ENCODE measurements at places on chromosomes 5 and 9.

DNA sequence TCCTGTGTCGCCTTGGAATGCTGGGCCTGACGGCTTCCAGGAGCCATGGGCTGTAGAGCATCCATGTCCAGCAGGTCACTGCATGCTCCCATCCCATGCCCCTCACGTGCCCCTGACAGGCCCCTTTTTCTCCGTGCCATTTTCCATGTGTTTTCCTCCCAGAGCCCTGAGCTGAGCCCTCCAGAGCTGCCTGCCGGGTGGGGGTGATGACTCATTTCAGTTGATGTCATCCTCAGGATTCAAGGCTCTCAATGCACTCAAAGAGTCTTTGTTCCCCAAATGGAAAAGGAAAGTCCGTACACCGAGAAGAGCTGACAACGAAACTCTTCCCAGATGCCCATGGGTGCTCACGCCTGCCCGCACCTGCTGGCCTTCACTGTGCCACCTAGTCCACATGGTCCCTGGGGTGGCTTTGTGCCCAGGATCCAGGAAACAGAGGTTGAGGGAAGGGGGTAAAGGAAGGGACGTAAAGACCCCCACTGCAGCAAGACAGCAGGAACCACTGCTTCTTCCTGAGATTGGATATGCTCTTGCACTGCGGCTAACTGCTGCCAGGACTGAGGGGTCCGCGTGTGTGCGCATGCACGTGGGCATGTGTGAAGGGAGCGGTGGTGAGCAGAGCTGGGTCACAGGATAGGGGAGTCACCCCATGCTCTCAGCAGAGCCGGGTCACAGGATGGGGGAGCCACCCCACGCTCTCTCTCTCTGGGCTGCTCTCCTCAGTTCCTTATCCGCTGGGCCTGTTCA lies 27.6 kb downstream of the COL15A1 start:
- DNase-seq = no peak

DNA sequence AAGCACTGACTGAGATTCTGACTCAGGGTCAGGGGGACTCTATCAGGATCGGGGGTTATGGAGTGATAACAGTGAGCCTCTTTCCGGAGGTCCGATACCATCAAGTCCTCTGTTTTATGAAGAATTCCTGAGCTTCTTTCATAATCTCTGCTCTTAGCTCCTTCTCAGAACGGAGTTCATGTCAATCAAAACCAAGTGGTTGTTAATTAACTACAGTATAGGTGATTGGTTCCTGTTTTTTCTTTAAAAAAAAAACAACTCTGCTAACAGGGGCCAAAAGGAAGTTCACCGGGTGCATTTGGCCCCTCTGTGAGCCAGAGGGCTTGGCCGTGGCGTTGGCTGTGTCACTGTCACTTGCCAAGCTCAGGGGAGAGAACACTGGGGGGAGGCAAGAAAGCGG lies 4.0 kb downstream of the GFI1B start:
- no peak for DNase-seq

DNA sequence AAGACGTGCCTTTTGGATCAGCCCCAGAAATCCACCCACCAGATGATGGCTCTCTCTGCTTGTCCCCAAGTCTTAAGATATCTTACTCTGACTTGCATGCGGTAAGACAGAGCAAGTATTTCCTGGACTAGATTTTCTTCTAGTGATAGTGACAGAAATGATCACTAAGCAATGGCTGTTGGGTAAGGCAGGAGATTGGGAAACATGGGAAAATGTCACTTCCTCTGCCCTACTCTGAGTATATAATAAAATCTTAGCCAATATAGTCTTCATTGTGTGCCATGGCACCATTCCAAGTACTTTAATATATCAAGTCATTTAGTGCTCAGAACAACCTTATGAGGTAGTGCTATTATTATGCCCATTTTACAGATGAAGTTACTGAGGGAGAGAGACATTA lies 31.0 kb upstream of the GNA14 start:
- no peak for DNase-seq

- no peak for DNase-seq
Observed at GRCh38 chr5:15366676-15367391, 133.1 kb upstream of the FBXL7 start.

DNA sequence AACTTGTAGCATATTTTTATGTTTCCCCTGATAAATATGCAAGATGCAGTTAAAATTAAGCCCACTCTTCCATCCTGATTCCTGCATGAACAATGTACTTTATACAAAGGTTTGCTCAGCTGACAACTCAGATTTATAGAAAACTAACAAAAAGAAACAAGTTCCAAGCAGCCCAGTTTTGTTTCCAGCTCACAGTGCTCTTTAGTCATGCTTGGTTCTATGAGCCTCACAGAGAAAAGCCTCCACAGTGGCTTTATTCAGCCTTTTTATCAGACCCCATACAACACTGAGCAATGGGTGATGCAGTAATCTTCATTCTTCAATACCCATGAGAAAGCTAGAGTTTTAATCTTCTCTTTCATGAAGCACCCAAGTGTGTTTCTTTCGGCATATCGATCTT lies 329.6 kb downstream of the SLCO4C1 start:
- no peak for DNase-seq

- DNase-seq = no peak
Observed at GRCh38 chr9:115116421-115117284, 1.3 kb downstream of the TNC start.

DNA sequence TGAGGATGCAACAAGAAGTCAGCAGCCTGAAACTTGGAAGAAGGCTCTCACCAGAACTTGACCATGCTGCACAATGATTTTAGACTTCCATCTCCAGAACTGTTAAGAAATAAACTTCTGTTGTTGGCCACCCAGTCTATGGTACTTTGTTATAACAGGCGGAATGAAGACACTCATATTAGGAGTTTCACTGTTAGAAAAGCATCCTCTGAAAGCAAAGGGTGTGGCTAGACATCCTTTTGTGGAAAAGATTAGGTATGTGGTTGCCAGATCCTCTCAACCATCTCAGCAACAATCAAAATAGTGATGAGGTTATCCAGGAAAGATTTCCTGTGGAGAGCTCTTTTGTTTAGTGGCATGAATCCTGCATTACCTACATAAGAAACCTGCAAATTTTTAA lies 20.7 kb downstream of the ITGA2 start:
- no peak for DNase-seq

DNA sequence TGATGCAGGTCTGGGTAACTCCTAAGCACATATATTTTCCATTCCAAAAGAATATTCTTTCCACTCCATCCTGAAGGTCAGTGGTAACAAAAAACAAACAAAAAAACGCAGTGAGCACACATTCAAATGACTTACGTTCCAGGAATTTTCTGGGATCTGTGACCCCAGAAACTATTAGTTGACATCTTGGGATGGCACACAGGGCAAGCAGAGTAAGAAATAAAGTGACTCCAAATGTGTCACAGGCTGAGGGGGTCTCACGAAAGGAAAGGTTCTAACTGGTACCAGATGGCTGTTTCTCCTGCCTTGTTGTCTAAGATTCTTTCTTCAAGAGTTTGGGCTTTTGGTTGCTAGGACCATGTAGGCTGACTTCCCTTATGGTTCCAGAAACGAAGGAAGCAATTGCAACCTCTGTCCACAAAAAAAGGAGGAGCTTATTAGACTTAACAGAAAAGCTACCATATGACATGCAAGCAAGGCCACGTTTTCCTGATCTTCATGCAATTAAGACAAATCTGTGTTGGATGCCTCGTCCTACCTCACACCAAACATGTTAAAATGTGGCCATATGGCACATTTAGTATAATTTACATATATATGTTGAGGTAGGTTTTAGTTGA lies 32.7 kb downstream of the PTGS1 start:
- no peak for DNase-seq

DNA sequence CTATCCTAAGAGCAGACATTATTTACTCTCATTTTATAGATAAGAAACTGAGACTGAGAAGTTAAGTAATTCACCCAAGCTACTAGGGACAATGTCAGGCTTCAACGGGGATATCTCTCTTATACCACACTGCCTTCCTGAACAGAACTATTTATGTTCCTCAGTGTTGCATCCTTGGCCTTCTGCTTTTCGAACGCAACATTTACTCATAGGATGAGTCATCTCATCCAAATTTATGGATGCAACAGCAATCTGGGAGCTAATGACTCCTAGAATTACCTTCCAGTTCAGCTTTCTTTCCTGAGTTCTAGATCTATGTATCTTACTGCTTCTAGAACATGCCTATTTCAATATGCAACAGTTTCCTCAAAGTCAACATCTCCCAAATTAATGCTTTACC lies 103.6 kb upstream of the PAM start:
- DNase-seq = no peak

GRCh38 chr5:173069671-173070070 lies 13.5 kb downstream of the CREBRF start:
- DNase-seq = no peak
